Astrocyte of the cerebellum (primary cell): ENCODE measurements at places on chromosomes 4 and X.

DNA sequence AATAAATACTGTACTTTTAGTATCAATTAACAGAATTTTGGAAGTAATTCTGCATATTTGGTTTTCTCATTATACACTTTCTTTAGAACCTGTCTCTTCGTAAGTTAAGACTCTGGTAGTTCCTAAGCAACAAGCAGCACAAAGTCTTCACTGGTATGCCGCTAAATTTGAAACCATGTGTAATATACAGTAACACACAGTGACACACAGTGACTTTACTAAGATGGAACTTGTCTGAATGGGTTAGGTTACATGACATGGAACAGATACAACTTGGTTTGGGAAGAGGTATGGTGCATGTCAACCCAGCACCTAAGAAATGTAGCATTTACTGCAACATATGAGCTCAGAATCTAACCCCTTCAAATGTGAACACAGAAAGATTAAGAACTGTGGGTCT is 83.5 kb upstream of the PRSS48 start:
- no peak for DNase-seq

- DNase-seq: no peak
Observed at GRCh38 chr4:100633269-100633668, 115.4 kb upstream of the EMCN start.

DNA sequence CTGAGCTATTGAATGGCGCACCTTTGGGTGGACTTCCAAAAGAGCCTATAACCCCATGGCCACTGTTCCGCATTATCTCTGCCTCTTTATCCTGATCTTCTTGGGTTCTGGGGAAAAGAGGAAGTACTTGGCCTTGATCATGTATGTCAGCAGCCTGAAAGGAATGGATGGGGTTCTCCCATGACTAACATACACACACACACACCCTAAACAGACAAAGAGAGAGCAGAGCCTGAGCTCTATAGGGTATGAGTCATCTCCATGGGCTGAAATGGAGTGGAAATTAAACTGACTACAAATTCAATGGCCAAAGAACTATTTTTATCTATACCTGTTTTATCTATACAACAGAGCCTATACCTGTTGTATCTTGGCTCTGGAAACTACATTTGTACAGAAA is 141.5 kb upstream of the MTMR8 start:
- DNase-seq: no peak

- DNase-seq: no peak
Observed at GRCh38 chr4:42331914-42332368, 65.3 kb upstream of the SHISA3 start.

DNA sequence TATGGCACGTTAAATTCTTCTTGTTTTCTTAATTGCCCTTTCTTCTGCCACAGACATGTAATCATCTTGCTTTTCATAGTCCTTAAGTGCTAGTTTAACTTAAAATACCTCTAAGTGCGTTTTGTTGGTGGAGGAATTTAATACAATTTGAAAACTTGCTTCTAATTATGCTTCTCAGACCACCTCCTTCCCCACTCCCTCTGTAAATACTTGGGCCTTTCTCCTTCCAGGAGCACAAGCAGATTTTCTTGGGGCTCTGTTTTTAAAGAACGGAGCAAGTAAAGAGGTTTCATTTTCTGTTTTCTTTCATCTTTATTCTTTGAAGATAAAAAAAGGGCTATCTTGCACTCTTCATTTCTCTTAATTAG is 559 bp upstream of the PCDH18 start:
- no peak for DNase-seq

DNA sequence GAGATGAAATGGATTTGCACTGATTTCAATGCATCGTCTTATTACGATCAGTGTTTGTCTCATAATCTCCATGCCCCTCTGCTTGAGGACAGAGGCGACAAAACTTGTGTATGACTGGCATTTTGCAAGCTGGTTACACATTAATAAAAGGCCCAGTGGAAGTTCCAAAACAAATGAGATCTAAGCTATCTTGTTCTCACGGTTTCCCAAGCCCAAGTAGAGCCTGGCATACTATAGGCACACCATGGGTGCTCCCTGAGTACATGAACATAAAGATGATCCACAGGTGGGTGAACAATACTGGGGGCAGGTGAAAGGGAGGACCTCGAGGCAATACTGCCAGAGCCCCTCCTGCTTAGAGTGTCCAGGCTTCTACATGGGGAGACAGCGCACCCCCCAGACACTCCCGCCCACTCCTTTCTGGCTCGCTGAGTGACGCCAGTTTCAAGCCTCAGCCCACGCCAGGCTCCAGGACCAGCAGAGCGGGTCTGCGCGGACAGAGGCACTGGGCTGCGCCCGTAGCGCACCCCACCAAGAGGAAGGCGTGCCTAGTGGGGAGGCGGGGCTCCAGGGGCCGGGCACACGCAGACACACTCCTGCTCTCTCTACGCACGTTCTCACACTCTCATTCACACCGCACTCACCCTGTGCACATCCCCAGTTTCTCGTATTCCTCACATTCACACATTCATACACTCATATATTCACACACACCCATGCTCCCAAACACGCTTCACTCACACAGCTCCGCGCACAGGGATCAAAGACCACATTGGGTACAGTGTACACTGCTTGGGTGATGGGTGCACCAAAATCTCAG is 8.9 kb upstream of the GSX2 start:
- no peak for DNase-seq

DNA sequence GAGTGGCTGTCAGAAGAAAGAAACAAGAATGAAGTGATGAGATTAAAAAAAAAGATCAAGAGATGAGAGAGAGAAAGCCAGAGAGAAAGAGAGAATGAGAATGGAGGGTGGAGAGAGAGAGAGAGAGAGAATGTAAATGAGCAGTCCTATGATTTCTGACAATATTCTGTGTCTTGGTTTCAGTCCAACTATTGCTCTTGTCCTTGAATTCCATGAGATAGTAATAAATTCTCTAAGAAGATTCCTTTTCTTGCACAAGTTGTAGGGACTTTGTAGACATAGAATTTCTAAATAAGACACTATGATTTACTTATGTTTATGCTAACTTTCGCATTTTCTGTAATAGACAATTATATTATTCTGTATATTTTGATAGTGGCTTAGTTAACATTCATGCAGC is 149.6 kb upstream of the CTSO start:
- no peak for DNase-seq

GRCh38 chr4:1026115-1026514 is 14.7 kb downstream of the FGFRL1 start:
- no peak for DNase-seq

- DNase-seq: no peak
Observed at GRCh38 chr4:70392057-70392776, 5.5 kb upstream of the OPRPN start.

GRCh38 chrX:6228720-6229119 is at the start of gene NLGN4X:
Gene NLGN4X (minus strand): TSS chrX:6228867. CDS start chrX:6151466, 77,401 bp downstream.
- no peak for DNase-seq

- DNase-seq: no peak
Observed at GRCh38 chr4:106624671-106625070, 256.1 kb upstream of the GIMD1 start.

- DNase-seq: no peak
Observed at GRCh38 chrX:134935276-134935675, 55.5 kb upstream of the SMIM10 start.

GRCh38 chrX:109783701-109784079 is 50.6 kb upstream of the ACSL4 start:
- no peak for DNase-seq

GRCh38 chr4:107034091-107034995 is 1.8 kb downstream of the DKK2 start:
- DNase-seq: no peak

GRCh38 chr4:186151499-186151898 is 39.9 kb upstream of the CYP4V2 start:
- DNase-seq: no peak

- DNase-seq: no peak
Observed at GRCh38 chr4:89538171-89538570, 230.6 kb upstream of the GPRIN3 start.

GRCh38 chrX:93585661-93586060 is 87.7 kb downstream of the NAP1L3 start:
- no peak for DNase-seq

- DNase-seq: no peak
Observed at GRCh38 chrX:125402807-125403206, 83.1 kb downstream of the TEX13C start.

- no peak for DNase-seq
Observed at GRCh38 chr4:107902715-107903114, 28.6 kb upstream of the CYP2U1 start.

DNA sequence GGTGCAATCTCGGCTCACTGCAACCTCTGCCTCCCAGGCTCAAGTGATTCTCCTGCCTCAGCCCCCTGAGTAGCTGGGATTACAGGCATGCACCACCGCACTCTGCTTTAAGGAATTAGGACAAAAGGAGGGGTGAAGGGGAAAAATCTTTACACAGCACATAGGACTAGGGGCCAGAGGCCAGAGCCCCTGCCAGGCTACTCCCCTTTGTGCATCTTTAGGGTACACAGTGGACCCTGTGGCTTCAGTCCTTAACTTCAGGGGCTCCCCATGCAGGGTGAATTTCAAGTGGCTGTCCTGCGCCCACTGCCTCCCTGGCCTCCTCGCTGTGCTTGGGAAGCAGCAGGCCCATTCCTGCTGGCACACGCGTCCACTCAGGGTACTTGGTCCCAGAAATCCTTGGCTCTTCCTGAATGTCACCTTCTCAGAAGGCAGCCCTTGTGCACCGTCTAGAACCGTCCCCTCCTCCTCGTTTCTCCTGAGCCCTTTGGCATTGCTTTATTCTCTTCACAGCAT is 138.9 kb upstream of the PSAPL1 start:
- DNase-seq: no peak

DNA sequence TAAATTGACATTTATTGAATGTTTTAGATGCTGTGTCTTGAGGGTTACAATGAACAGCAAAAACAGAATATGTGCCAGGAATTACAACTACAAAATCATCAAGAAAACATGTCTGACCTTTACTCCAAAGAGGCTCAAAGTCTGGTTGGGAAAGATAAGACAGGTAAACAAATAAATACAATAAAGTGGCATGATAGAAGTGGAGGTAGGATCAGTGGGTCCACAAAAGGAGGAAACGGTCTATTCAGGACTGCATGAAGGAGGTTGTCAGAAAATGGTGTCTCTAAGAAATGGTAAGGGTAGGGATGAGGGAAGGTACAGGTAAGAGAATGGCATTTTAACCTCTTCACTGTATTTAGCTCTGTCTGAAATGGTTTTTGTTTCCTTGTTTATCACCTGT is 3.8 kb downstream of the ARHGEF38 start:
- no peak for DNase-seq

DNA sequence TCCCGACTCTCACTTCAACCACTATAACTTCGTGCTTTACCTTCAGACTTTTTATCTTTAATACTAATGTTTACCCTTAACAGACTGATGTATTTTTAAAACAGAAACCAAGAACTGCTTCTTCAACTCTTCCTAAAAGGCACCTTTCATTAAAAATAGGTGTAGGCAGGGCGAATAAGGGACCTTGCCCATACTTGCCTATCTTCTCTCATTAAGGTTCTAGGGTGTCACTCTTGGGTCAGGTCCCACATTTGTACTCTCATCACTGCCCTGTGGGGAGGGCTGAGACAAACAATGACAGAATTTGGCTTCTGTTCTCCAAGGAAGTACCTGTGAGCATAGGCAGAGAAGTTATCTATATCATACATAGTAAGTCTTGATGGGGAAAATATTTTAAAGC is 69.7 kb downstream of the ANKRD50 start:
- DNase-seq: no peak

GRCh38 chr4:57157596-57158137 is 47.5 kb upstream of the IGFBP7 start:
- DNase-seq: no peak

DNA sequence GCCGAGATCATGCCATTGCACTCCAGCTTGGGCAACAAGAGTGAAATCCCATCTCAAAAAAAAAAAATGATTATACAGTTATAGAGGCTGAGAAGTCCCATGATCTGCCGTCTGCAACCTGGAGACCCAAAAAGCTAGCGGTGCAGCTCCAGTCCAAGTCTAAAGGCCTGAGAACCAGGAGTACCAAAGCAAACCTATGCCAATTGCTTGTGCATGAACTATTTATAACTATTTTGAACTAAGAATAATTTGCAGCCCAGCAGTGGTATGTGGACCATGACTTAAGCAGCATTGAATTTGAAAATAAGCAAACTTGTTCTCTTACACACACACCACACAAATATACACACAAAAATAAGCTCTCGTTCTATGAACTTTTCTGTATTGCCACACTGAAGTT is 51.8 kb downstream of the TASL start:
- DNase-seq: no peak

- DNase-seq: no peak
Observed at GRCh38 chr4:140793291-140793690, 37.1 kb upstream of the TBC1D9 start.

GRCh38 chr4:164700471-164700870 is 53.5 kb upstream of the SMIM31 start:
- no peak for DNase-seq

DNA sequence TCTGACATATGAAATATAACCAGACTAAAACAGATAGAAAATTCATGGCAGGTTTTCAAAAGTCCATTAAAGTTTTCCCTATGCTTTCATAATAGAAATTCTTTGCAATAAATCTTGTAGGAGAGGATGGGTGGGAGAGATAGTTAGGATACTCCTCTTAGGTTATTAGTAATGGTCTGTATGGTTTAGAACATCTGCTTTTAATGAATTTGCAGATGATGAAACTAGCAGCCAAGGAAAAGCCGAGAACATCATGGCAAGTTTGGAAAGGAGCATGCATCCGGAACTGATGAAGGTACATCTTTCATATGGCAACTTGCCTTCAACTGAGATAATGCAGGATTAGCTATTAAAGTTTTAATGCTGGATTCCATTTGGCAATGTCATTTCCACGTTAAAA is 70.7 kb downstream of the DOCK11 start:
- no peak for DNase-seq

GRCh38 chr4:70706044-70706461 is 15.7 kb upstream of the RUFY3 start:
- no peak for DNase-seq

- no peak for DNase-seq
Observed at GRCh38 chrX:26722666-26723428, 506.9 kb downstream of the MAGEB5 start.

DNA sequence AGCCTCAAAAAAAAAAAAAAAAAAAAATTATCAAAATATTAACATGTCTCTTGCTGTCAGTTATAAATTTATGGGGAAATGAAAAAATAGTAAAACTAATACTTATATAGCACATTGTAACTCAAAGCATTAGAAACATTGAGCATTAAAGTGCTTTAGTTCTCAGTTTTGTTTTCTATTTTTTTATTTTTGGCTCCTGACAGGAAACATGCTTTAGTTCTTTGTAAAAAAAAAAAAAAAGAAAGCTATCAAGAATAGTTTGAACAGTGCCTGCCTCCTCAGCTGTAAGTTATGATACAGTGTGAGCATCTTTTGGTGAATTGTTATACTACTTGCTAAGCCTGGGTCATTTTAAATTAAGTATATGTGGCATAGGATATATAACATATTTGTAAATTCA is 5.1 kb upstream of the CENPC start:
- no peak for DNase-seq

- DNase-seq: no peak
Observed at GRCh38 chrX:66023385-66024091, 16.3 kb downstream of the VSIG4 start.

GRCh38 chr4:185145572-185145971 is 2.5 kb downstream of the SLC25A4 start:
- no peak for DNase-seq
